ENCODE measurements at places on chromosomes 12 and 14. TPM values are rescaled to one million over a fixed set of nuclear protein-coding genes. Genes with fewer than 3 reads are reported as not detected.

BEGAIN gene
- 2.7 TPM for total RNA-seq

DPPA3 gene
- total RNA-seq = not detected

TCL1B gene
- not detected for total RNA-seq

SINHCAF gene
- total RNA-seq = 12.0 TPM

LRRC43 gene
- 1.00 TPM for total RNA-seq

MYL2 gene
- 9,599 TPM for total RNA-seq

NPAS3 gene
- 0.20 TPM for total RNA-seq

DNA sequence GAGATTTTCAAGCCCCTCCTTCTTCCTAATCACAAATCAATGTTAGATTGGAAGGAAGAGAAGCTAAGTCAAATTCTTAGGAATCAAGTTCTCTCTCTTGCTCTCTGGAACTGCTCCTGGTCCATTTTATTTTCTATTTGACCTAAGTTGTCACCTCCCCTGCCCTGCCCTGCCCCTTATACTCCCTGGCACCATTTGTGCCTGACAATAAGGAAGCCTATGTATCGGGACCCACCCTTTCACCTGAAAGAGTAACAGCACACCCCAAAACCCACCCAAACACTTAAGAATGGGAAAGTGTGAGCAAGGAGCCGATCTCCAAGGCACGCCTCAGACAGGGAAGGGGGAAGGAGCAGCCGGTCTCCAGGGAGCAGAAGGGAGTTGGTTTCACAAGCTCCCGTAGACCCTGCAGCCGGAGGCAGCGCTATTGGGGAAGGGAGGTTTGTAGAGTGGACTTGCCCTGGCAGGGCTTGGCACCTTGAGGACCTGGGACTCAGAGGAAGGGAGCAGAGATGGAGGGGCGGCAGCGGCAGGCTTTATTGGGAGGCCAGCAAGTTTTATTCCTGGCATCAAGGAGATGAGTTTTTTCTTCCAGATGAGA lies 1.6 kb downstream of the LRRC74A start:
- peak; percentile 39 for DNase-seq
- H3K36me3 ChIP-seq = no peaks in the 10 kb centered on the region
- peaks cover 42% of the 10 kb centered on the region for H3K4me1 ChIP-seq
- no peak overlapping the region for H3K27ac ChIP-seq
- H3K4me3 ChIP-seq = peak overlapping the region; percentile 38

DNA sequence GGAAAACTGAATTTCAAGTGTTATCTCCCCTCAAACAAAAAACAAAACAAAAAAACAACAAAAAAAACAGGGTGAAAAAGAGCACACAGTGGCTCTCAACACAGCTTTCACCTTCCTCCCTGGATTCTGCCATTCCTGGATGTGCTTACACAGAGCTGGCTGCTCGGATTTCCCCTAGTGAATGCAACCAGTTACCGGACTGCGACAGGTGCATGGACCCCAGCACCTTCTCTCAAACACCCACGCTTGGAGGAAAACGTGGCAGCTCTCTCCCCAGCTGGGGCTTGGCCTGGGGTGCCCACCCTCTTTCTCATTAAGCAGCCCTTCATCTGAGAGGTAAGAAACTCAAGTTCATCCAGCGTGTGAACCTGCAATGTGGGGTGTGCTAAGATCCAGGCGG lies 33.5 kb upstream of the DICER1 start:
- H3K4me1 ChIP-seq = peaks cover 43% of the 10 kb centered on the region
- H3K27ac ChIP-seq = no peak overlapping the region

GRCh38 chr12:79522257-79522988 lies 168.3 kb downstream of the PAWR start:
- no peak for DNase-seq
- H3K27ac ChIP-seq = no peak overlapping the region
- no peaks in the 10 kb centered on the region for H3K27me3 ChIP-seq
- no peak overlapping the region for H3K4me3 ChIP-seq
- H3K36me3 ChIP-seq = no peaks in the 10 kb centered on the region

- H3K36me3 ChIP-seq = no peaks in the 10 kb centered on the region
- H3K4me3 ChIP-seq = no peak overlapping the region
- no peaks in the 10 kb centered on the region for H3K4me1 ChIP-seq
- no peak for DNase-seq
- no peak overlapping the region for H3K27ac ChIP-seq
- H3K27me3 ChIP-seq = peaks cover 33% of the 10 kb centered on the region
Observed at GRCh38 chr14:88198446-88198845, 124.6 kb downstream of the KCNK10 start.

DNA sequence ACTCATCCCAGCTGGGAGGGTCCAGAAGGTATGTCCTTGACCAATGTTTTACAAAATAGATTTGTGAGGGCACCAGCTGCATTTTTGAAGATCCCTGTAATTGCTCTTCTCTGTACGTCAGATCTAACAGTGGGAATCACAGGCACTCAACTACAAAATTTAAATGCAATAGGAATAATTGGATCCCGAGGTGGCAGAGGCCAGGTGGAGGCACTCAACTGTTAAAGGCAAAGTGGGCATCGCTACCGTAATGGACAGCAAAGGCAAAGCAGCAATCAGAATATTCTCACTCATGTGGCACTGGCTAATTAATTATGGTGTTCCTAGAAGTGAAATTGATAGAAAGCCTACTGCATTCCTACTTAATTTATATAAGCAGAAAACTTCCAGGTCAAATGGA lies 27.9 kb upstream of the PSMC1 start:
- no peak for DNase-seq
- no peaks in the 10 kb centered on the region for H3K36me3 ChIP-seq
- no peaks in the 10 kb centered on the region for H3K27me3 ChIP-seq
- no peak overlapping the region for H3K4me3 ChIP-seq

DNA sequence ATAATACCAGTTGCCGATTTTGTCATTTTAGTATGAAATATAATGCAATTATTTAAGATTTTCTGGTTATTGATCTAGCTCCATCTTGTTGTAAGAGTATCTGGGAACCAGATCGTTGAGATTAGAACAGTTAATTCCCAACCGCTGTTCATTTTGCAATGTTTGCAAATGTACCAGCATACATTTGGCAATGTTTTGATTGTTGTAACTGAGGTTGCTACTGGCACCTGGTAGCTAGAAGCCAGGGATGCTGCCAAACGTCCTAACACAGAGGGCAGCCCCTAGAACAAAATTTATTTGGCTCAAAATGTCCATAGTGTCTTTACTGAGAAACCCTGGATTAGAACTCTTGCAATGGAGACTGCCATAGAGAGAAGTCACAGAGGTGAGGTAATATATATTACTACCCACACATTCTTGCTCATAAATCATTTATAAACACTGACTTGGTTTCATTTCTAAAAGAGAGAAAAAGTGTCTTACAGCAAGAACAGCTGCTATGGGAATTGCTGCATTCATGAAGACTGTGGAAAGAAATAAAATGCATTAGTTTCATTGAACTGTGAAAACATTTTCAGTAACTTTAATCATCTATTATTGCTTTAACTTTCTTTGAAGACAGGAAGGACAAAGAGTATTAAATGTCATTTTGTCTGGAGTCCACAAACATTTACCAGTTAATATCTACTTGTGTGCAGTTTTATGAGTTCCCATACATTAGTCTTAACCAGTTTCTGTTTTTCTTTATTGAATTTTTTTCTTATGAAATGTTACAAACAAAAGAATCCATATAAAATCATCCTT lies 46.2 kb downstream of the ABCC9 start:
- no peak overlapping the region for H3K4me3 ChIP-seq
- H3K27ac ChIP-seq = no peak overlapping the region
- peaks cover 28% of the 10 kb centered on the region for H3K4me1 ChIP-seq

DNA sequence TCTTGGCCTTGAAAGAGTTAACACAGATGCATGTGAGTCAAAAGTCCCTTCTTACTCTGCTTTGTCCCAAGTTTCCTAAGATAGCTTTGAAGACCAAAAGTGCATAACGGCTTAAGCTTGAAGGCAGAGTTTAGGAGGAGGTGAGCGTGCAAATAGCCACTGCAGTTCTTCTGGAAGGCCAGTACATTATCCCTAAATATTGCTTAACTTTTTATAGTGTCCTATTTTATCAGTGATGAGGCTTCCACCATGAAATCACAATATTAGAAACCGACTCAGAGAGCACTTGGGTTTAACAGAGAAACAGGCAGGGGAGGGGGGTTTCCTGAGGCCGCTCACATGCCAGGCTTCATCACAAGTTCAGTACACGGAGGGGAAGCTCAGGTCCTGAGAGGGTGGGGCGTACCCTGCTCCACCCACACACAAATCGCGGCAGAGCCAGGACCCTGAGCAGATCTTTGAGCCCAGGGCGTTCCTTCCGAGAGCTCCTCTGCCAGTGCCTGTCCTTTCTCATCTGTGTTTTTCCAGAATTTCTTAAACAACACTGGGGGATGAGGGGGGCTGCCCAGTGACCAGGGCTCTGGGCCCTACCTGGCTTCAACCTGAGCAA lies 26.8 kb upstream of the BDKRB2 start:
- H3K27me3 ChIP-seq = no peaks in the 10 kb centered on the region
- no peaks in the 10 kb centered on the region for H3K36me3 ChIP-seq
- DNase-seq = no peak
- peaks cover 24% of the 10 kb centered on the region for H3K4me1 ChIP-seq
- H3K4me3 ChIP-seq = no peak overlapping the region
- H3K27ac ChIP-seq = peak overlapping the region; percentile 3

GRCh38 chr12:623172-623864 lies 39.9 kb downstream of the NINJ2 start:
- H3K27ac ChIP-seq = peak overlapping the region; percentile 55
- DNase-seq = no peak
- peaks cover 40% of the 10 kb centered on the region for H3K4me1 ChIP-seq
- no peaks in the 10 kb centered on the region for H3K27me3 ChIP-seq

DNA sequence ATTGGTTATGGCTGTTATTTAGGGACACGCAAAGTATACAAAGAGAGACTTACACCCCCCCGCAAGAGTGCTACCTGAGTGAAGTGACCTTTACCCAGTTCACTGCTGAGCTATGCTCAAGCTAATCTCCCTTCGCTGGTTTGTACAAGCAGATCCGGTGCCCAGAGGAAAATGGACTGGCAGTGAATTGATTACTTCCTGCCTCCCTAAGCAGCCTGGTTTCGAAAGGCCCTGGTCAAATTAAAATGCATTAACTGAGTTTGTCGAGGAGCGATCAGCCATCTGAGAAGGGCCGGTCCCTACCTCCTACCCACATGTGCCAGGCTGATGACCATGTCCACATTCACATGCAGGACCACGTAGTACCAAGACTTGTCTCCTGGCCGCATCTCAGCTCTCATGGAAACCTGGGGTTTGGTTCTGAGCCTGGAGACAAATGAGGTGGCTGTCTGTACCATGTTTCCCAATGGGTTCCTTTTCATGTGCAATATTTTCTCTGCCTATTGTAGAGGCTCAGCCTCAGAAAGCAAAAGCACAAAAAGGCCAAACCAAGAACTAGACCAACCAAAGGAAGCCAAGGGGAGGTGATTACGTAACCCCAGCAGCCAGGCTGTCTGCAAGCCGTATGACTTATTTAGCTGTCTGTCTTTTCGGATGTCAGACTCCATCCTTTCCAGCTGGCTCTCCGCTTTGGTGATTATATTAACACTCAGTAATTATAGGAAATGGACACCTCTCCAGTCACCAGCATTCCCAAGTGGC lies 284.7 kb upstream of the PWP1 start:
- H3K4me1 ChIP-seq = peaks cover 3% of the 10 kb centered on the region
- H3K27ac ChIP-seq = no peak overlapping the region
- no peak for DNase-seq
- H3K27me3 ChIP-seq = no peaks in the 10 kb centered on the region
- H3K36me3 ChIP-seq = no peaks in the 10 kb centered on the region

DNA sequence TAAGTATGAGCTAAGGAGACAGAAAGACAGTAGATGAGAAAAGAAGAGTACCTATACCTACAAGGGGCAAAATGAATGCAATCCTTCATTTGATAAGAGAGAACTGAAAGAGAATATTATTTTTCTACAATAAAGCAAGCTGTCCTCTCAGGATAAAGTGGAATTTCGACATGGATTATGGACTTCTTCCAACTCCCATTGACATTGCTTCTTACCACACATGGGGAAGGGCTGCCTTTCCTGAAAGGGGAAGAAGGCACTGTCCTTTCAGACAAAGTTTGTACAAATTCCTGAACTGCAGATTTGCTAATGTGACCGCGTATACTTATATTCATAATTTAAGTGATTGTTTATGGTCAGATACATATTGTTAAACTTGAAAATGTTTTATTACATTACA lies 4.3 kb upstream of the HEBP1 start:
- no peak overlapping the region for H3K4me3 ChIP-seq
- DNase-seq = no peak
- no peaks in the 10 kb centered on the region for H3K27me3 ChIP-seq

- no peak for DNase-seq
- H3K36me3 ChIP-seq = no peaks in the 10 kb centered on the region
- H3K27ac ChIP-seq = no peak overlapping the region
Observed at GRCh38 chr12:20342111-20342510, 26.2 kb upstream of the PDE3A start.

- peaks cover 11% of the 10 kb centered on the region for H3K36me3 ChIP-seq
- H3K4me3 ChIP-seq = no peak overlapping the region
- no peaks in the 10 kb centered on the region for H3K27me3 ChIP-seq
- no peak overlapping the region for H3K27ac ChIP-seq
- no peak for DNase-seq
- peaks cover 20% of the 10 kb centered on the region for H3K4me1 ChIP-seq
Observed at GRCh38 chr12:57097554-57097835, 8.6 kb downstream of the NAB2 start.

DNA sequence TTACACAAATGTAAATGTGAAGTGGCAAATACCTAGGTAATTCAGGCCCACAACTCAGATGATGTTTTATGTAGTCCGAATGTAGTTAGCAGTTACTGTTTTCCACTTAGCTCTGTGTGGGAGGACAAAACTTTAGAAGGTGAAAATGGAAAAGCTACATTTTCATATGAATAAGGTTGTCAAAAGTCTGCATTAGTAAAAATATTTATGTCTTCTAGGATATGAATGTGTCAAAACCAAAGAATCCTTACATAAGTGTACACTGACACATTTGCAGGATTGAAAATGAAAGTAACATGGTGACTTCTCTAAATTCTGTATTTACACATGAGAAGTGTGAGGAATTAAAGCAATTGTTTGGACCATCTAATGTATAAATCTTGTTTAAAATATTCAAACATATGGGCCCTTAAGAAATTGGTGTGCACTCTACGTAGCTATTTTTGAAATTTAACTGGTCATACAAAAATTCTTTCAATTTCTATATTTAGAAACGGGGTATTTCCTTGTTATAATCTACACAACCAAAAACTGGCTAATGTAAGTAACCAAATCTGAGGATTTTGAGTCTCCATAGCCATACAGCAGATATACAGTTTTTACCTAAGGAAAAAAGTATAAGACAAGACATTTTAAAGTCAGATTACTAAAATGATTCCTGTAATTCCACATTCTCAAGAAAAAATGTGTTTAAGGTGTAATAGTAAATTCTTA lies 5.4 kb downstream of the CDKN1B start:
- H3K36me3 ChIP-seq = peaks cover 36% of the 10 kb centered on the region
- DNase-seq = no peak
- H3K27ac ChIP-seq = peak overlapping the region; percentile 90
- H3K27me3 ChIP-seq = no peaks in the 10 kb centered on the region
- peaks cover 43% of the 10 kb centered on the region for H3K4me1 ChIP-seq

GRCh38 chr12:109663795-109664194 lies 49.8 kb upstream of the FAM222A start:
- H3K4me1 ChIP-seq = no peaks in the 10 kb centered on the region
- no peaks in the 10 kb centered on the region for H3K36me3 ChIP-seq
- DNase-seq = no peak
- no peak overlapping the region for H3K27ac ChIP-seq
- no peaks in the 10 kb centered on the region for H3K27me3 ChIP-seq
